ENCODE measurements at places on chromosomes 3 and 15. TPM values are rescaled to one million over a fixed set of nuclear protein-coding genes. Genes with fewer than 3 reads are reported as not detected.

The MORC1 gene
- not detected for total RNA-seq

The MAP1A gene
- 24.4 TPM for total RNA-seq

The FBXW12 gene
- not detected for total RNA-seq

The GXYLT2 gene
- 10.2 TPM for total RNA-seq

The MFAP1 gene
- 16.9 TPM for total RNA-seq

The ABHD10 gene
- 59.0 TPM for total RNA-seq

The SOX14 gene
- total RNA-seq = not detected

The MUC4 gene
- not detected for total RNA-seq

The SEMA6D gene
- total RNA-seq = 16.5 TPM

The ARGFX gene
- not detected for total RNA-seq

The PARP9 gene
- 10.0 TPM for total RNA-seq

The MESP1 gene
- total RNA-seq = 11.6 TPM

The NRG4 gene
- not detected for total RNA-seq

GRCh38 chr3:57160765-57161538, 4.2 kb downstream of the IL17RD start:
- DNase-seq = no peak

- no peak for DNase-seq
Observed at GRCh38 chr3:105561876-105562275, 195.2 kb downstream of the ALCAM start.

DNA sequence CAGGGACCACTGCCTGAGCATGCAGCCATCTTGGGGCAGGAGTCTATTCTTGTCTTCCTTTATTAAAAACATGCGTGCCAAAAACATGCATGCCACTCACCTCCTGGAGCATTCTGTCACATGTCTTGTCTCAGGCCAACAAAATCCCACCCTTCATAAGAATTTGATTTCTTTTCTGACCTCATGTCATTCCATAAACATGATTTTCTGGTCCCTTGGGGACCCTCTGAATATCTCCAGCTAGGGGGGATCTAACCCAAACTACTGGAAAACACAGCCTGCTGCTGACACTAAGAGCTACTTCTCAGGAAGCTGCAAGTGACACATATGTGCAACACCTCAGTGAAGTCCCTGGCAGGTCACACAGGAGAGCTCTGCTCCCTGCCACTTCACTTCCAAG, 26.8 kb upstream of the NOX5 start:
- DNase-seq = no peak

- no peak for DNase-seq
Observed at GRCh38 chr3:24853685-24854490, 359.2 kb upstream of the THRB start.

DNA sequence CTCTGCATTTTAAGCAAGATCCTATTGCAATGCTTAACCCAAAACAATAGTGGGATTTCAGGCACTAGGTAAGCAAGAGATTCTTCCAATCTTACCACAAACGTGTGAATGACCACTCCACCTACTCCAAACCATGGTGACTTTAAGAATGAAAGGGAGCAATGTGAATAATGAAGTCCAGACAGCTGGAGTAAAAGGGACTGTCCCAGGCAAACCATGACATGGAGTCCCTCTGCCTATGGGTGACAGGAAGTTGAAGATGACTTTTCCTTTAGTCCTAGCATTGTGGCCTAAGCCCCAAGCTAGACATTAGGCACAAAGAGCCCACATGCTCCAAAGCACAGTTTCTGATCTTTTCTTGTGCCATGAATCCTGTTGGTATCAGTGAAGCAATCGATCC, 179.0 kb downstream of the SHQ1 start:
- no peak for DNase-seq

DNA sequence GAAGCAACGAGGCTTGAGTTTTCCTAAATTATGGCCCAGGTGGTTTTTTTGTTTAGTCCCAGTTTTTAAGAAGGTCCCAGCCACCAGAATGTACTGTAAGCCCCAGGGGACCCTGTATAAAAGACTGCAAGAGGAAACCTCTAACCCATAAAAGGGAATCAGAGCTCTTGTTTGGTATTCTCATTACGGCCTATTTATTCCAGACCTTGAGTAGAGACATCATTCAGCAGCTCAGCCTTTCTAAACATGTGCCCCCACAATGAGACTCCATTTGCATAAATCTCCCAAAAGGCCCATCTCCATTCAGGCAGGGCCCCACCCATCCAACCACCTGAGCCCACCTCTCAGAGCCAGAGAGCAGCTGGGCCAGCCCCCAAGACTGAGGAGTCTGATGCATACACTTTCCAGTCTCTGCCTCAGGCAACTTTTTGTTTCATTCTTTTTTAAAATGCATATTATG, 25.7 kb downstream of the ZDHHC3 start:
- DNase-seq = no peak

DNA sequence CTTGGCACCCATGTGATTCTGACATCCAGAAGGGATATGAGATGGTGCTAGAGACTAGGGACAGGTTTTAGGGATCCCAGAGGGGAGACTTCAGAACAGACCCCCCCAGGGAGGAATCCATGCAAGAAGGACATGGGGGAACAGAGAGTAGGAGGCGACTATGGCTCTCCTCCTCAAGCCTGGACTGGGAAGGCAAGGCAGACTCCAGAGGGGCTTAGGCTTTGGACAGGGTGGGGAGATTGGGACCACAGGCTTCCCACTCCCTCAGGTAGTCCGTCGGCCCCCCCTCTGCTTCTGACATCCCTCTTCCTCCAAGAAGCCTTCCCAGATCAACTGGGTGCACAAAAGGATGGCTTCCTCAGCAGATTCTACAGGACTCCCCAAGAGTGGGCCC, 3.0 kb upstream of the VIPR1 start:
- DNase-seq = no peak

DNA sequence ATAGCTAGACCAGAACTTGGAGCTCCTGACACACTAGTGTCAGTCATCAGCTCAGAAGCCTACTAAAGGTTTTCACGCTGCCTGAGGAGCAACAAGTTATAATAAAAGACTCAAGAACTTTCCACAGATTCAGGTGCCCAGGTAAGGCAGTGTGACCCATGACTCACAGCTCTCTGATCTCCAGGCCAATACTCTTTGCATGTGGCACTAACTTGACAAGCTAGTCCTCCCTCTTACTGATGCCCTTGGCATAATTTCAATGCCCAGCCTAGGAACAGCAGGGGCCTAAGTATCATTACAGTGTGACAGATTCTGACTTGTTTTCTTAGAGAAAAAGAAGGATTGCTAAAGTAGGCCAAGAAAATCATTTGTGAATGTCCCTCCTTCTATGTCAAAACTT, 38.4 kb downstream of the MEIS2 start:
- no peak for DNase-seq

GRCh38 chr3:132283440-132283839, 33.8 kb upstream of the ACP3 start:
- no peak for DNase-seq

DNA sequence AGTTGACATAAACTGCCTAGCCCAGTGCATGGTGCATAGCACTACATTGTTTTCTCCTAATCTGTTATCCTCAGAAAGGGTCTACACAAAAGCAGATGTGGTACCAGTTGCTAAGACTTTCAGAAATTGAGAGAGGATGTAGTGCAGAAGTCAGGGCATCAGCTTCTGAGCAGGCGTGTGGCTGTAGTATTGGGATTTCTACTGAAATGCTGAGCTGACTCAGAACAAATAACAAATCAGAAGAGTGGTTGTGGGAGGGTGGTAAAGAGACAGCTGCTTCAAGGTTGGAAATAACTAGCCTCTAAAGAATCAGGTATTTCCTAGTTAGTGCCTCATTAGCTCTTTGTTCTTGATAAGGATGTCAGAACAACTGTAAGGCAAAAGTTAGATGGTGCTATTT, 161.3 kb downstream of the AKAP13 start:
- no peak for DNase-seq

DNA sequence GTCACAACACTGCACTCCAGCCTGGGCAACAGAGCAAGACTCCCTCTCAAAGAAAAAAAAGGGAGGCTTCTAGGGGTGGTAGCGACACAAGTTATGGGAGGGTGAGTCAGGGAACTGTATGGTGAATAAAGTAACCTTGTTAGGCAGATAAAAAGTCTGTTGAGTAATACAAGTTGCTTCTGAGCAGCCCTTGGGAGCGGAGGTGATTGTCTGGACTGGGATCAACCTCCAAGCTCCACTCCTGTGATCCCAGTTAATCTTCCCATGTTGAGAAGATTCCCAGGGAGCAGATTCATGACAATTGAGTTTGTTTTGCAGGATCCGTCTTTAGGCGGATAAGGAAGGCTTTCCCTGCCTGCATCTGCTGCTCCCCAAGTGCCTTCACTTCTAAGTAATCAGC, 335.9 kb downstream of the THSD4 start:
- no peak for DNase-seq

DNA sequence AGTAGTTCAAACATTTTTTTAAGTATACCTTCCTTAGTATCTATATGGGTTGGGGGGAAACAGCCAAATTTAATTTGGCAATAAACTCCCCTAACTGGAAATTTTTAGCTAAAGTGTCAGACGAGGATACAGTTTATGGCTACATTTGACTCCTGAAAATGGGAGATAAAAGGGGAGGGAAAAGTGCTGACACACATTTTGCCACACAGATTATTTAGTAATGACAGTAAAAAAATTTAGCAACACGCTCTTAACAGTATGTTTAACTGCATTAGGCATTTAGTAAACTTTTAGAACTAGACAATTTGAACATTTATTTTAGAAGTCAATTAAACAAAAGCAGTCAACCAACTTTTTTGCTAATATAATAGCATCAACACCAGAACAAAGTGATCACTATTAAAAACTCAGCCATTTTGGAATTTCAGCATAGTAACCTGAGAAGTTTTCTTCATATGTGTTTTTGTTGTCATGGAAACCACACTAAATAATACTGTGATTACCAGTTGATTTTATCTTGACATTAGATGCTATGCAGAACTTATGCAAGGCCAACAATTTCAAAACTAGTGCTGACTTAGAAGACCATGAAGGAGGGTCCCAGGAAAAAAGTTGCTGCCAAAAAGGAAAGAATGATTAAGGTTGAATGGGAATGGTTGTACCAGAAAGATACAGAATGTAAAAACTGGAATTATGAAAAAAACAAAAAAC, 47.0 kb upstream of the TFG start:
- DNase-seq = no peak

- DNase-seq = no peak
Observed at GRCh38 chr15:47513471-47513870, 203.8 kb upstream of the SEMA6D start.

GRCh38 chr3:46971742-46972141, 4.8 kb downstream of the CCDC12 start:
- no peak for DNase-seq

DNA sequence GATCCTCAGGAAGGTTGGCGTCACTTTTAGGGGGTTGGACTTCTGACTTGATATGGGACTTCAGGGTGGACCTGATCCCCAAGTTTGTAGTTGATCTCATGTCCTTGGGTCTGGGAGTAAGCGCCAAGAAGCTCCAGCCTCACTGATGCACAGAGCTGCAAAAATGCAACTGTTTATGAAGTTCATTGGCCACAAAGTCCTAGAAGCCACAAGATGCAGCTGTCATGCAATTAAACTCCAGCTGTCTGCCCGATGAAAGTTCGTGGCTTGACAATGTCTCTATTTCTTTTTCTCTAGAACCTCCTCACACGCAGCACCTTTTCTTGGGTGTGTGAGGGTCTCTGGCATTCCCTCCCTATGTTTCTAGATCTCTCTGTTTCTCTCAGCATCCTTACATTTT, 9.2 kb upstream of the ACAN start:
- DNase-seq = no peak

DNA sequence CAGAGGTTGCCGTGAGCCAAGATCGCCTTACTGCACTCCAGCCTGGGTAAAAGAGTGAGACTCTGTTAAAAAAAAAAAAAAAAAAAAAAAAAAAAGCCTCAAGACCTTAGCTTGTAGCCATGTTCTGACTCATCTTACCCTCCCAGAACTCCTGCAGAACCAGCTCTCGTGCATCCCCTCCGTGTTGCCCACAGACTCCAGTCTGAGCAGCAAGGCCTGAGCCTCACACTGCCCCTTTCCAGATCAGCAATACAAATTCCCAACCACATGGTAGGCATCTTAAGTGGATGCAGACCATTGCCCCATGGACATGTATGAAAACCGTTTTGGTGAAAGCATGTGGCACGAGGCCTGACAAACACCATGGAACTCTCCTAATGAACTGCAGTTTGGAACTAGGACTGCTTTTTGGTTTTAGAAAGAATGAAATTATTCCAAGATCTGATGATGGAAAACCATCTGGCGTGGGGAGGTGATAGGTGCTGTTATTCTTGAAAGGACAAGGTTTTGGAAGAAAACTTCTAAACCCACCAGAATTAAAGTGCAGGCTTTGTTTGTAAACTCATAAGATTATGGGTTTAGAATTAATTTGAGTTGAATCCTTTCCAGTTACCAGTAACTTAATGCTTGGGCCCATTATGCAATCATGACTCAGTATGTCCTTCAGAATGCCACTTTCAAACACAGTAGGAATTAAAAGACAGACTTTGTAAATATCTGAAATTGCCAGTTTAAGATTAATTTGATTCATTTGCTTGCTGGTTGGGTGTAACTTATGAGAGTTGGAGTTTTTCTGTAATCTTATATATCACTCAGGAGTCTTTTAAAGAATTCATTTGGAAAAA, 163.7 kb upstream of the LRTM1 start:
- no peak for DNase-seq

DNA sequence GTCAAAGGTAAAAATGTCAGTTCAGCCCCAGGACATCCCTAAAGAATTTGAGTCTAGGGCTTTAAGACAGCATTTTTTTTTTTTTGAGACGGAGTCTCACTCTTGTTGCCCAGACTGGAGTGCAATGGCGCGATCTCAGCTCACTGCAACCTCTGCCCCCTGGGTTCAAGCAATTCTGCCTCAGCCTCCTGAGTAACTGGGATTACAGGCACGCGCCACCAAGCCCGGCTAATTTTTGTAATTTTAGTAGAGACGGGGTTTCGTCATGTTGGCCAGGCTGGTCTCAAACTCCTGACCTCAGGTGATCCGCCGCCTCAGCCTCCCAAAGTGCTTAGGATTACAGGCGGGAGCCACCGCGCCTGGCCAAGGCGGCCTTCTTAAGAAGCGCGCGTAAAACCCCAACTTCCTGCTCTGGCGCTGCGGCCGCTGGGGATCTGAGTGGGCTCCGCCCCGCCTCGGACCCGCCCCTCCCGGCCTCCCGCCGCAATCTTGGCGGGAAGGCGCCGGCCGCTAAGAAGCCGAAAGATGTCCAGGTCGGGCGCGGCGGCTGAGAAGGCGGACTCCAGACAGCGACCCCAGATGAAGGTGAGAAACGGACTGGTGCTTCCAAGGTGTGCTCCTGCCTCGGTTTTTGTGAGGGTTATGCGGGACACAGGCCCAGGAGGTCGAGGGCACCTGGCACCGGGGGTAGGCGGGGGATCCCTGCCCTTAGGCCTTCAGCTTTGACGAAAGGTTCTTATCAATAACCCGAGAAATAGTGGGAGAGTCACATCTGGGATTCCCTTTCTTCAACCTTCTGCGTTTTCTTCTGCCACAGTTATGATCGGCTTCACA, at the start of gene WDR76:
WDR76 (plus strand) TSS at position 495 of the 834 bp plus-strand sequence; CDS start at position 526, 31 bp downstream.
- peak; percentile 91 for DNase-seq

- no peak for DNase-seq
Observed at GRCh38 chr15:68610825-68611224, 32.0 kb downstream of the CORO2B start.
